Left renal pelvis (tissue), 4 donors: ENCODE measurements at places on chromosomes 16 and 17. TPM values are rescaled to one million over a fixed set of nuclear protein-coding genes. Genes with fewer than 3 reads are reported as not detected.

DNA sequence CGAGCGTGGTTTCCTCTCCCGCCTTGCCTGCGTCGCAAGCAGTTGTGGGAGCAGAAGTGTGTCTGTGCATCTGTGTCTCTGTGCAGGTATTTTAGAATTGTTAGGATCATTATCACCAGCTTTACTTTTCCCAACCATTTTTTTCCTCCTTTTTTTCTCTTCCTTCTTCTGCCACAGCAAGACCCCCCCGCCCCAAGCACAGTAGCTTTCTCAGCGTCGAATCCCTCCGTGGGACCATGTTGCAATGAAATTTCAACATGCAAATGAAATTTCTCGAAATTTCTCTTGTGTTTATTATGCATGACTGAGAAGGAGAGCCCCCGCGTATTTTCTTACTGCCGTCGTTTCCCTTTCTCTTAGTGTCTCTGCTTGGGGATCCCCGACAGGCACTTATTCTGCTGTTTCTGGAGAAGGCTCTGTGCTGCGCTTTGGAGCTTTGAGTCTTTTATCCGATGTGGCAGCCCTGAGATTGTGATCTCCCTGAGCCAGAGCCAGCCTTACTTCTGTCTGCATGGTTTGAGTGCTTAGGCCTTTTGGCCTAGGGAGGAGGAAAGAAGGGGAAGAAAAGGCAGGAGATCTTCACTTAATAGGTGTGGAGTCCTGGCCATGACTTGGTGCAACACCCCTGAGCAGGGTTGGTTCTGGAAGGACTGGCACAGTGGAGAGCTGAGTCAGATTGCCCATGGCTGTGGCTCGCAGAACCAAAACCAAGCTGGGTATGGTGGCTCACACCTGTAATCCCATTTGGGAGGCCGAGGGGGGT lies 5.0 kb downstream of the ARMC7 start:
- no peak for DNase-seq

- DNase-seq = no peak
Observed at GRCh38 chr17:79152110-79152509, 77.5 kb downstream of the ENGASE start.

DNA sequence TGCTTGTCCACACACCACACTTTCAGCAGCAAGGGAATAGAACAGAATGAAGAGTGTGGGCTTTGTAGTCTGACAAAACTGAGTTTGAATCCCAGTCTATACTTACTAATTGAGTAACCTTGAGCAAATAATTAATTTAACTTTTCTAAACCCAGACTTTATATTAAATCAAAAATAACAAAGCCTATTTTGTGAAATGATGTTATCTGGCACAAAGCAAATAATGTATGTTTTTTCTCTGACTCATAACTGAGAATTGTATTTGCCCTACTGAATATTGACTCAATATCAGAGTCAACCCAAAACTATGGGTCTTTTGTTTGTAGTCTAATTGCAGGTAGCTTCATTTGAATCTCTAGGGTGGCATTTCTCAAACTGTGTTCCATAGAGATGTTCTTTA lies 77.9 kb upstream of the TANC2 start:
- no peak for DNase-seq

GRCh38 chr17:82815354-82815753 lies 24.5 kb downstream of the ZNF750 start:
- no peak for DNase-seq

- no peak for DNase-seq
Observed at GRCh38 chr16:55274391-55274790, 49.6 kb upstream of the IRX6 start.

DNA sequence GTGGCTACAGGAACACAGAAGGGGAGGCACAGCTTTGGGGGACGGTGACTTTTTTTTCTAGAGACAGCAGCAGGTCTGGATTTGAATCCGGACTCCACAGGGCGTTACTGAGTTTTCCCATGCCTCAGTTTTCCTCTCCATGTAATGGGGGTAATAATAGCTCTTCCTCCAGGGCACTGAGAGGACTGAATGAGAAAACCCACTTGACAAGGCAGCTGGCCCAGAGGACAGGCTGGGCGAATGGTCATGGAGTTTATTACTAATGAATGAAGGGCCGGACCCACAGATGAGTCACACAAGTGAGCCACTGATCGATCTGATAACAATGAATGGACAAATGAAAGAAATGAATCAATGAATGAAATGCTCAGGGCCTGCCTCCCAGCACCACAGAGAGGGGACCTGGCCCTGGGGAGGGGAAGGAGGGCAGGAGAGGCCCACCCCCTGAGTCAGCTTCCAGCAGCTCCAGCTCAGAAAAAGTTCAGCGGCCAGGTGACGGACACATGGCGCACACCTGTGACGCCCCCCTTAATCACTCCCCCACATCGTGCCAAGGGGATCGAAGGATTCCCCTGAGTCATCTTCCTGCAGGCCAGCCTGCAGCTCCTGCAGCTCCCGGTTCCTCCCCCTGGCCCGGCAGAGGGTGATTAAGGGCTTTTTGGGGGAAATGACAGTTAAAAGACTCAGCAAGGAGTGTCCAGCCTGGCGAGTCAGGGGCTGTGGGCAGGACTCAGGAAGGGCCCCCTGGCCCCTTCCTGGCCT lies 54.3 kb downstream of the SOCS1 start:
- no peak for DNase-seq

DNA sequence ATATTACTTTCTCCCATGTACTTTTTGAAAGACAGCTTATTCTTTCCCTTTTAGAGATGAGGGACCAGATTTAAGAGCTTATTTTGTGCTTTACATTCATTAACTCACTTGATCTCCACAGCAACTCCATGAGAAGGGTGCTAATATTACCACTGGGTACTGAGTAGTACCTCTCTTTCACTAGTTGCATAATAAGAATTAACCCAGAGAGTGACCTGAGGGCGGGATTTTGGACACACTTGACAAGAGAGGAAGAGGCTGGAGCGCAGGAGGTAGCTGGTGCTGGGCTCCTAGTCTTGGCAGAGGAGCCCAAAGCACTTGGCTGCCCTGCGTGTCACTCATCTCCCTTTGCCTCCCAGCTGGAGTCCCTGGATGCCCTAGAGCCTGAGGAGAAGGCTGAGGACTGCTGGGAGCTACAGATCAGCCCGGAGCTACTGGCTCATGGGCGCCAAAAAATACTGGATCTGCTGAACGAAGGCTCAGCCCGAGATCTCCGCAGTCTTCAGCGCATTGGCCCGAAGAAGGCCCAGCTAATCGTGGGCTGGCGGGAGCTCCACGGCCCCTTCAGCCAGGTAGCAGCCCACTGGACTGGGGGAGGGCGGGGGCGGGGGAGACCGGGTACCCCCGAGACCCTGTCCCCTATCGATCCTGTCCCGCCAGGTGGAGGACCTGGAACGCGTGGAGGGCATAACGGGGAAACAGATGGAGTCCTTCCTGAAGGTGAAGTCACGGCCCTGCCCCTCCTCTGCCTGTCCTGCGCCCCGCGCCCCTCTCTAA lies 1.7 kb upstream of the MAZ start:
- no peak for DNase-seq

DNA sequence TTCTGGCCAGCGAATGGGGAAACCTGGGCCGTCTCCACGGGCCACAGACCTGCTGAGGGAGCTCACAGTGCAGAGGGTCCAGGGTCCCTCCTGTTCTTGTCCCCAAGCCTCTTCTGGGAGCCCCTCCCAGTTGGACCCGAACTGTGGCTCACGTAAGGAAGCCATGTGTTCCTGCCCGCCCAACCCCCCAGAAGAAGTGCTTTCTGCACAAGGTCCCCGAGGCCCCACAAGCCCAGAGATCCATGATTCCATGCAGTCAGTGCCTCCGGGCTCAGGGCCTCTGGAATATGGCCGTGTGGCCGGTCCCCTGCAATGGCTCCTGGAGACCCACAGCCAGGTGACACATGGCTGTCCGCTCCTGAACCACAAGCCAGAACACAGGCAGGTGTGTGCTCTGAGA lies 272.4 kb downstream of the C16orf95 start:
- no peak for DNase-seq

DNA sequence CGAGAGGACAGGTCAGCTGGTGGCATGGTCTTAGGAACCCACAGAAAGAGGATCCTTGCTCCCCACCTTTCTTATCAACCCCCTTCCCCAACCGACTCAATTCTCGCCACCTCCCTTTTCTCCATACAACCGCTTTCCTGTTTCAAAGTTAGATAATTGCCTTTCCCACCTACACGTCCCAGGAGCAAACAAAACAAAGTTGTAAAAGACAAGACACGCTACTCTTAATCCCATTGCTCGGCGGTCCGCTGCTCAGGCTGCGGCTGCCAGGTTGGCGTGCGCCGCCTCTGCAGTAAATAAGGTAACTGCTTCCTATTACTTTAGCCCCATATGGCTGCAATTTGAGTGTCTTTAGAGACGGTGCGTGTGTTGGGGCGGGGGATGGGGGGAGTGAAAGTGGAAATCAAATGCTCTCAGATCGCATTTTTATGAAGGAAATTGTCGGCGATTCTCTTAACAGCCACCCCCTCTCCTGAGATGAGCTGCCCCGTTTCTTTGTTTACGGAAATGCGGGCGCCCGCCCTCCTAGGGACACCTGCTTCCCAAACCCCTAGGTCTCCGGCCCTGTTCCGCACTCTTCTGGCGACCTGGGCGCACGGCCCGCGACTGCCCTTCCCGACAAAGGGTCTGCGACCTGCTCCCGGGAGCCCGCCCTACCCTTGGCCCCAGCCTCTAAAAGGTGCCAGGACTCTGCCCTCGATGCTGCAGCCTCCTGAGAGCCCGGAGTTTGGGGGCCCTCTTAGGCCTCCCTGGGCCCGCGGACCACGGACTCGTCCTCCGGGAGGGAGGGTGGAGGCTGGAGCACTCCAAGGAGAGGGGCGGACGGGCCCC lies 3.7 kb upstream of the CBX8 start:
- no peak for DNase-seq

DNA sequence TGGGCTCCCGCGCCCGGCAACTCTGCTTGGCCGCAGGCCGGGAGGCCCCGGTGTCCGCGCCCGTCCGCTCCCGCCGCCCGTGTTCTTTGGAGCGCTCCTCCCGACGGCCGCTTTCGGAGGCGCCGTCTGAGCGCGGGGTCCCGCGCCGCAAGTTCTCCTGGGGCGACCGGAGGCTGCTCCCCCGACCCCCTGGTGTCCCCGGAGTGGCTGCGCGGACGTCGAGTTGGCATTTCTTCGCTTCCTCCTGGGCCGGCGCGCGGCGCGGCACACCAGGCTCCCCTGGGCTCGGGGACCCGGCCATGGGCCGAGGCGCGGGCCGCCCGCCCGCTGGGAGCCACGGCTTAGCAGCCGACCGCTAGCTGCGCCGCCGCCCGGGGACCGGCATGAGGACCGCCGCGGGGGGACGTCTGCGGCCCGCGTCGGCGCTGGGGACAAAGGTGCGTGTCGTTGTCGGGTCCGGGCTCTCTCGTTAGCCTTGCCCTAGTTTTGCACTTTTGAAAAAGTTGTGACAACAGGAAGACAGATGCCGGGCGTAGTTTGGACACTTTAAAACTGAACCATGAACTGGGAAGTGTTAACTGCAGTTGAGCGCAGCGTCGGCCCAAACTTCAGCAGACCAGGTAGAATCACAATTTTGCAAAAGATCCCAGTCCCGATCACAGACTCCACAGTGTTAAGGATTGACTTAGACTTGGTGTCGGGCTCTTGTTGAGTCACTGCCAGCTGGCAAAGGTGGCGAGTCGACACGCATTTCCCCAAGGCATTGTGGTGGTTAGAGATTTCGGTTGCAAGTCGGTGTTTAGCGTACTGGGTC lies 700 bp downstream of the UBN1 start:
- DNase-seq = no peak

GRCh38 chr17:78379131-78379491 lies 662 bp downstream of the PGS1 start:
- no peak for DNase-seq

- DNase-seq = no peak
Observed at GRCh38 chr17:31062346-31062745, 32.4 kb upstream of the NF1 start.

DNA sequence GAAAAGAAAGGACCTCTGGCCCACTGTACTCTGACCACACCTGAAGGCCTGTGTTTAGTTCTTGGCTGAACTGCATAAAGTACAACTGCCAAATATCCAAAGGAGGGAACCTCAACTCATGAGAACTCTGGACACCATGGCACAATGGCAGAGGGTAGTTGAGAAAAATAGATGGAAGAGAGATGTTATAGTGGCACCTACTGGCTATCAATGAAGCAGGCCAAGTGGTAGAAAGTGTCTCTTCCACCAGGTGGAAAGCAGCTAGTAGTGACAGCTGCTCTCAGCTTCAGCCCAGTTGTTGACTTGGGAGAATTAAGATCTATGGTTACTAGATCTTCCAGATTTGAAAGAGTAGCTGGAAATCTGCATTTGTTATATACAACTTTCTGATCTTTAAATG lies 3.2 kb downstream of the MED31 start:
- DNase-seq = no peak

DNA sequence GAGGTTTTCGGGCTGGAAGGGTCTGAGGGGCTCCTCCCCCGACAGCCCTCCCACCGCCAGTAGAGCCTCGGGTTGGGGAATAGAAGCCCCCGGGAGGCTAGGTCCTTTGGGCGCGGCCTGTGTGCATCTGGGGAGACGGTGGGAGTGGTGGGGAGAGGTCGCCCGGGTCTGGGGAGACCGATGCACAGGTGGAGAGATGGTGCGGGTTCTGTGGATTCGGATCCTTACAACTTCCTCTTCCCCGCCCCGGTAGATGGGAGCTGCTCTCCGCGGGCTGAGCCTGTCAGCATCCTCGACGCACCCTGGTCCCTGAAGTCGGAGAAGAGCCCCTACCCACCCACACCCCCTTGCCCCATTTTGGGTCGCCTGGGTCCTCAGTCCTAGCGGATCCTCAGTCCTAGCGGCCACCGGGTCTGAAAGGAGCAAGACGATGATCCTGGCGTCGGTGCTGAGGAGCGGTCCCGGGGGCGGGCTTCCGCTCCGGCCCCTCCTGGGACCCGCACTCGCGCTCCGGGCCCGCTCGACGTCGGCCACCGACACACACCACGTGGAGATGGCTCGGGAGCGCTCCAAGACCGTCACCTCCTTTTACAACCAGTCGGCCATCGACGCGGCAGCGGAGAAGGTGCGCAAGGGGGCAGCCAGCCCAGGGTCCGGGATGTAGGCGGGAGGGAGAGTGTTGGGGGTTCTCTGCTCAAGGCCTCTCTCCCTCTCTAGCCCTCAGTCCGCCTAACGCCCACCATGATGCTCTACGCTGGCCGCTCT lies 790 bp downstream of the BCKDK start:
- DNase-seq = no peak

GRCh38 chr16:11672206-11673090 lies 4.2 kb downstream of the SNN start:
- no peak for DNase-seq

- no peak for DNase-seq
Observed at GRCh38 chr16:3907586-3907985, 27.1 kb upstream of the CREBBP start.

Gene CDH5
- 65.2 TPM for polyA plus RNA-seq

Gene KRT15
- polyA plus RNA-seq = 1.4 TPM

Gene CCL3
- polyA plus RNA-seq = 1.7 TPM

Gene GTF3C1
- polyA plus RNA-seq = 97.3 TPM

Gene GINS2
- polyA plus RNA-seq = 20.0 TPM

Gene PRAC1
- not detected for polyA plus RNA-seq

Gene GPR179
- polyA plus RNA-seq = 0.29 TPM

Gene TRIM47
- polyA plus RNA-seq = 18.1 TPM

Gene GRB7
- 48.8 TPM for polyA plus RNA-seq

Gene SLC47A1
- polyA plus RNA-seq = 15.5 TPM

Gene FBXW10B
- 0.50 TPM for polyA plus RNA-seq

Gene WFDC1
- polyA plus RNA-seq = 3.2 TPM

Gene UBALD1
- polyA plus RNA-seq = 13.8 TPM

Gene ZNF385C
- 7.3 TPM for polyA plus RNA-seq
